GM13976 (cell line): ENCODE measurements at places on chromosomes 3 and 15.

DNA sequence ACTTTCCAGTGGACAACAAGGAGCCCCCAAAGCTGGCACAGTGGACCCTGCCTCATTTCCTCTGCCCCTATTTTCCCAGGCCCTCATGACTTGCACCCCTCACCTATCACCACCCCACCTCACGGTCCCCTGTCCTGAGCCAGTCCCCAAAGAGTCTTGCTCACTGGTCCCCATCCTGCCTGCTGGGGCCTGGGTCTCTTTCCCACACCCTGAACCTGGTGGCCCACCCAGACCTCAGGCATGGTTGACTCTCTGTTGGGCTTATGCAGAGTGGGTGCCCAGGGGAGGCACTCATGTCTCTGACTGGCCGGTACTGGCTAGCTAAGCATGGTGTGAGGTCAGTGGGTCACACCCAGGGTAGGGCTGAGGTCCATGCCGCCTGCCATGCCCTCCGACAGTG, 73.2 kb downstream of the SLC12A8 start:
- no peak for DNase-seq

GRCh38 chr15:25810631-25811091, 52.5 kb downstream of the ATP10A start:
- no peak for DNase-seq

- DNase-seq = no peak
Observed at GRCh38 chr3:105365391-105366325, 1.1 kb upstream of the ALCAM start.

DNA sequence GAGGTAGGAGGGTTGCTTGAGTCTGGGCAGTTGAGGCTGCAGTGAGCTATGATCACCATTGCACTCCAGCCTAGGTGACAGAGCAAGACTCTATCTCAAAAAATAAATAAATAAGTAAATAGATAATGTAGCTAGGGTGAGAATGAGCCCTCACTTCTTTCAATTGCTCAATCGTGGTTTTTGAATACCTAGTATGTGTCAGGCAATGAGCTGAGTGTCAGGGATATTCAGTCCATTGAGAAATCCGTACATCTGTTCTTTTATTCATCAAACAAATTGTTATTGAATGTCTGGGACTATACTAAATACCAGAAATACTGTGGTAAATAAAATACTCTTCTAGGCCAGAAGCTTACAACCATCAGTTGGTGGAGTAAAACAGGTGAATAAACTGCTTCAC, 6.2 kb upstream of the ZNF148 start:
- DNase-seq = no peak

DNA sequence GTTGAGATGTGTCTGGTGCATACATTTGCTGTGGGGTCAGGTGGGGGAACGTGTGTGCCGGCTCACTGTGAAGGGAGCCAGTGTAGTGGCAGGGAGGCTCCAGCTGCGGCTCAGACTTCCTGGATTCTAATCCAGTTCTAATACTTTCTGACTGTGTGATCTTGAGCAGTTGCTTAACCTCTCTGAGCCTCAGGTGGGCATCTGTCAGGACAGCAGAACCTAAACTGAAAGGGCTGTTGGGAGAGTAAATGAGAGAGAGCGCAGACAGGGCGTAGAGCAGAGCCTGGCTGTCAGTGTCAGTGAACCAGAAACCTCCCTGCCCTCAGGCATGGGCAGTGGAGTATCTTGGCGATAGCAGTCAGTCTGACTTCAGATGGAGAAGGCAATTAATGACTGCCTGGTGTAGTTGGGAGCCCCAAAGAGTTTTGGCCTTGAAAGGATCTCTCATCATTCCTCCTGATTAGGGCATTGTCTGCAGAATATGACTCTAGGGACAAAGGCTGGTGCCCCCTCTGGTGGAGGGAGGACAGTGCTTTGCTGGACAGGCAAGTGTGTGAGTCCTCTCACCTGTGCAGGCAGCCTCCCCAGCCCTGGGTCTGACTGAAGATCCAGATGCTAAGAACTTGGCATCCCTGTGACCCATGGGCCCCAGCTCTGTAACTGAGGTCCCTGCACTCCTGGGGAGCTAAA, 9.6 kb downstream of the KBTBD13 start:
- peak; percentile 70 for DNase-seq

GRCh38 chr15:101176625-101177024, 75.2 kb downstream of the CHSY1 start:
- DNase-seq = no peak
